ENCODE measurements at places on chromosomes 7 and 10. TPM values are rescaled to one million over a fixed set of nuclear protein-coding genes. Genes with fewer than 3 reads are reported as not detected.

GRCh38 chr7:134420424-134421125 is 38.3 kb downstream of the AKR1B1 start:
- no peaks in the 10 kb centered on the region for H3K36me3 ChIP-seq
- H3K27ac ChIP-seq: no peak overlapping the region
- no peak overlapping the region for H3K4me3 ChIP-seq
- DNase-seq: no peak

SEPTIN7 gene
- total RNA-seq: 158 TPM

GRCh38 chr7:83468251-83468739 is 180.6 kb downstream of the SEMA3E start:
- no peaks in the 10 kb centered on the region for H3K27me3 ChIP-seq
- H3K36me3 ChIP-seq: no peaks in the 10 kb centered on the region
- H3K4me3 ChIP-seq: no peak overlapping the region
- no peak overlapping the region for H3K27ac ChIP-seq
- no peaks in the 10 kb centered on the region for H3K4me1 ChIP-seq

- no peak overlapping the region for H3K4me3 ChIP-seq
- no peaks in the 10 kb centered on the region for H3K36me3 ChIP-seq
- DNase-seq: no peak
- H3K4me1 ChIP-seq: no peaks in the 10 kb centered on the region
These were observed 276.0 kb downstream of the RPS24 start for GRCh38 chr10:78309536-78310237.

DNA sequence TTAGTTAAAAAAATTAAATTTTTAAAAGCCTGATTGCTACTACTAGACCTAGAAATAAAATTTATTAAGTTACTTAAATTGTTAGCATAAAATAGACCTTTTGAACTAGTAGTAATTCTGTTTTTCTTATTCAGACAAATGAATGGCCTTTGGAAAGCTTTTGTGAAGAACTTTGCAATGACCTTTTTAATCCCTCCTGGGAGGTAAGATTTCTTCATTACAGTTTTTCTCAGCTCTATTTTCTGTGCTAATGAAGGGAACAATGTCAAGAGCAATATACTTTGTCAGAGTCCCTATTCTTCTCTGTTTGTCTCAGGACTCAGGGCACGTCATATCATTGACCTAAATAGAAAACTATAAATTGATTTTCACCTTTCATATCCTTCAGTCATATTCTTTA is 33.5 kb downstream of the BTAF1 start:
- H3K36me3 ChIP-seq: no peaks in the 10 kb centered on the region
- H3K27ac ChIP-seq: no peak overlapping the region
- no peak overlapping the region for H3K4me3 ChIP-seq
- H3K27me3 ChIP-seq: no peaks in the 10 kb centered on the region
- DNase-seq: no peak
